Left renal pelvis (tissue), 4 donors: ENCODE measurements at places on chromosomes 2 and 18. TPM values are rescaled to one million over a fixed set of nuclear protein-coding genes. Genes with fewer than 3 reads are reported as not detected.

GRCh38 chr2:45291296-45291701, 282.0 kb upstream of the SIX2 start:
- no peak for DNase-seq

The ZNF892 gene
- 5.0 TPM for polyA plus RNA-seq

- DNase-seq, result no peak
These were observed 226.0 kb downstream of the TGIF1 start for GRCh38 chr18:3675994-3676393.

The GPR45 gene
- 0.19 TPM for polyA plus RNA-seq

- DNase-seq, result no peak
These were observed 80.7 kb downstream of the PTPN2 start for GRCh38 chr18:12803069-12803936.
